ENCODE measurements at places on chromosomes 5 and 9. TPM values are rescaled to one million over a fixed set of nuclear protein-coding genes. Genes with fewer than 3 reads are reported as not detected.

The ZNF483 gene
- total RNA-seq = 14.5 TPM

The SLC22A4 gene
- 2.4 TPM for total RNA-seq

The LARP1 gene
- 155 TPM for total RNA-seq

The CCL19 gene
- total RNA-seq = 60.8 TPM

The CCNO gene
- 5.9 TPM for total RNA-seq

The CDH9 gene
- total RNA-seq = 2.1 TPM

The COL23A1 gene
- 8.7 TPM for total RNA-seq

The MTRR gene
- 75.8 TPM for total RNA-seq

The GLRA1 gene
- not detected for total RNA-seq

The C5orf58 gene
- total RNA-seq = not detected

The LCN12 gene
- total RNA-seq = 42.9 TPM

The MIER3 gene
- 25.1 TPM for total RNA-seq

The ZNF608 gene
- 35.8 TPM for total RNA-seq

The MXD3 gene
- 6.6 TPM for total RNA-seq

The C5orf52 gene
- not detected for total RNA-seq

The RNF183 gene
- 3.6 TPM for total RNA-seq

The SUSD3 gene
- total RNA-seq = 12.2 TPM

The BASP1 gene
- total RNA-seq = 12.5 TPM

The HAND1 gene
- not detected for total RNA-seq

The CNTFR gene
- 3.7 TPM for total RNA-seq

The MEGF9 gene
- 20.4 TPM for total RNA-seq

The PCDHGA7 gene
- total RNA-seq = 4.1 TPM

The MARCHF3 gene
- total RNA-seq = 8.0 TPM

The PTPN3 gene
- 40.6 TPM for total RNA-seq

The PRRC1 gene
- total RNA-seq = 55.8 TPM

The CXCL14 gene
- 104 TPM for total RNA-seq

The LURAP1L gene
- 11.1 TPM for total RNA-seq

The BNC2 gene
- total RNA-seq = 37.9 TPM

The ZFP2 gene
- total RNA-seq = 2.7 TPM

The GMCL2 gene
- not detected for total RNA-seq

The SLC27A6 gene
- not detected for total RNA-seq

The ALDOB gene
- total RNA-seq = 11.0 TPM

The CORO2A gene
- 5.3 TPM for total RNA-seq

The IQGAP2 gene
- total RNA-seq = 23.2 TPM

The ANKRD31 gene
- 0.38 TPM for total RNA-seq

The PCDHAC2 gene
- 3.6 TPM for total RNA-seq

The HEMGN gene
- 0.16 TPM for total RNA-seq

The CKMT2 gene
- 3.7 TPM for total RNA-seq

The MYMK gene
- total RNA-seq = not detected

The PHF24 gene
- total RNA-seq = 0.98 TPM

The ZNF454 gene
- total RNA-seq = 4.2 TPM

The SLC46A2 gene
- total RNA-seq = 0.66 TPM

The NRARP gene
- 4.7 TPM for total RNA-seq

The AOPEP gene
- 119 TPM for total RNA-seq

The GADD45G gene
- total RNA-seq = 7.3 TPM

The PCDHA9 gene
- total RNA-seq = 0.85 TPM

All from kidney (tissue), 22 donors.